ENCODE measurements at places on chromosomes 11 and 22.

DNA sequence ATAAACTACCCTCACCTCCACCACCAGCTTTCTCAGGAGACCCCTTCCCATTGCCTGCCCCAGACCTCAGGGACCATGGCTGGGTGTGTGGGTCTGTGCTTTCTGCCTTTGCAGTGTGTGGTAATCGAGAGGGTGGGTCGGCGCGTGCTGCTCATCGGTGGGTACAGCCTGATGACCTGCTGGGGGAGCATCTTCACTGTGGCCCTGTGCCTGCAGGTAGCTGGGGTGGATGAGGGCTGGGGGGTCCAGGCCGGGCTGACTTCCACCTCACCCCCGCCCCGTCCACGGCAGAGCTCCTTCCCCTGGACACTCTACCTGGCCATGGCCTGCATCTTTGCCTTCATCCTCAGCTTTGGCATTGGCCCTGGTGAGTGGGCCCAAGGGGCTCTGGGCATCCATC lies 10.5 kb upstream of the MIF start:
- no peak for DNase-seq

DNA sequence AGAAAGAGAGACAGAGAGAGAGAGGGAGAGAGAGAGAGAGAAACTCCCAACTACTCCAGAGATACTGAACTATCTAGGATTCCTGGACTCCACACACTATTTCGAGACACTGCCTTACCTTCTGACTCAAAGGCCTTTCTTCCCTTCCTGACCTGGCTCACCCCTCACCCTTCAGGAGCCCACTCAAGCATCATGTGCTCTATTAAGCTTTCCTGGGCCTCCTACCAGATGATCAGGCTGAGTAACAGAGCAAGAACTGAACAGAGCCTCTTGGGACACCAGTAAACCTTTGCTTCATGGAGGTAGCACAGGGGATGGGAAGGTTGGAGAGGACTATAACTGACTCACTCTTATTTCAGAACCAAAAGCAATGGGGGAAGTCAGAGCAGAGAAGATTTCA lies 31.4 kb downstream of the PLEKHA7 start:
- no peak for DNase-seq

- no peak for DNase-seq
Observed at GRCh38 chr22:45892681-45893461, 84.1 kb downstream of the WNT7B start.

- no peak for DNase-seq
Observed at GRCh38 chr22:24451162-24451561, 23.8 kb downstream of the ADORA2A start.

DNA sequence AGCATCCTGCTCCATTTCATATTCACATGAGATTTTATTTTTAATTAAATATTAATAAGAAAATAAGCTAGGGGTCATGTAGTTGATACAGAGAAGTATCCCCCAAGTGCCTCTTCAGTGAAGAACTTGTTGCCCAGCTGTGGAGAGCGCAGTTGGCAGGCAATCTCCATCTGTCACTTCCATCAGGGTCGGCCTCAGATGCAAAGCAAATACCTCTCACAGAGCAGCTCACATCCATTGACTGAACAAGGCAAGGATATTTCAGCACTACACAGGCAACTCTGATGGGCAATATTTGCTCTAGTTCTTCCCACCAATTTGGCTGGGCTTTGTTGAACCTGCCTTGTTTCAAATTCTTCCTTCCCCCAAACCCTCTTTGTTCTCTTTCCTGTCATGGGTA lies 129.4 kb downstream of the NOX4 start:
- no peak for DNase-seq

- no peak for DNase-seq
Observed at GRCh38 chr11:19511066-19511412, 201.6 kb upstream of the NAV2 start.

- no peak for DNase-seq
Observed at GRCh38 chr22:45843031-45843430, 133.9 kb downstream of the WNT7B start.

Measured in stimulated activated CD8-positive, alpha-beta memory T cell treated with anti-CD3 and anti-CD28 coated beads, Interleukin-7, amount 100 ng/mL, for 1 hour (primary cell).